ENCODE measurements at places on chromosomes 13 and 19.

GRCh38 chr19:20423381-20424197, 142.0 kb downstream of the ZNF737 start:
- no peak for DNase-seq

GRCh38 chr13:91896547-91896946, 498.1 kb downstream of the GPC5 start:
- no peak for DNase-seq

DNA sequence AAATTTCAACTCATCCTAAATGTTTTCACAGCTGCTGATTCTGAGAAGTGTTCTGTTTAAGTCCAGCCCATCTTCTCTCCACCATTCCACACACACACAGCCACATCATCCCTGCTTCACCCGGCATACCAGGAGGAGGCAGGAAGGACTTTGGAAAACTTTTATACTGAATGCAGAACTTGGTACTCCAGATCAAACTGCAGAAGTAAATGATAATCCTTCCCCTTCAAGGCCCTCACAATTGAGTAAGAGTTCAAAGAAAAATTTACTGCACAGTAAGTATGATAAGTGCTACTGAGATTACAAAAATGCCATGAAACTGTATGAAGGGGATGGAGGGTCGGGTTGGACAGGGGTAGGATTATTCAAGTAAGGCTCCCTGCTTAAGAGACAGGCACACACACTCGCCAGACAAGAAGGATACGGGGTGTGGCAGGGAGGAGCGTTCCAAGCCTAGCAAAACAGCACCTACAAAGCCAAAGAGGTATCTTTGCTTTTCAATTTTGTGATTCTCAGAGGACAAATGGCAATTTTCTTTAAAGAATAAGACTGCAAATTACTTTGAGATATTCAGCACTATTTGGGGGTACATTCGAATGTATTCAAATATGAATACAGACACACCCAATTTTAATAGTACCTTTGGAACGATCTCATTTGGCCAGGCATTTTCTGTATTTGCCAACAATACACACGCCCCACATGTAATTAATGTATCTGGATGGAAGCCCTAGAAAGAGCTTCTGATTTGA, 2.5 kb downstream of the USP12 start:
- no peak for DNase-seq

- no peak for DNase-seq
Measured at GRCh38 chr13:66262330-66262729, 967.8 kb downstream of the PCDH9 start.

DNA sequence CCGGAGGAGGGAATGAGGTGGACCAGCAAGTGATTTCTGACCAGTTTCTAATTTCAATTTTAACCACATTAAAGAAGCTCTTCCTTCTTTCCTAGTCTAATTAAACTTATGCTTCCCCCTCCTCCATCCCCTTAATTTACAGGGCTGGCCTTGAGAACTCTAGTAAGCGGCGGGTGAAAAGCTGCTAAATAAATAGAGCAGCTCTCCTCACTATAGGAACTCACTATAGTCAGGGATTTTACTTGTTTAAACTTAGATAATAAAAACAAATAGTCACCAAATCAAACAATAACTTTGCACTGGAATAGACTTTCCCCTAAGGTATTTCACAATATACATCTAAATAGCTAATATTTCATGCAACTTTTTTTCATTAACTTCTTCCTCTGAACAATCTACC, 1838.2 kb upstream of the PRR20A start:
- DNase-seq = no peak

GRCh38 chr13:97986835-97987234, 33.4 kb downstream of the IPO5 start:
- no peak for DNase-seq

- DNase-seq = no peak
Measured at GRCh38 chr19:19460258-19460731, 54.8 kb downstream of the GATAD2A start.

DNA sequence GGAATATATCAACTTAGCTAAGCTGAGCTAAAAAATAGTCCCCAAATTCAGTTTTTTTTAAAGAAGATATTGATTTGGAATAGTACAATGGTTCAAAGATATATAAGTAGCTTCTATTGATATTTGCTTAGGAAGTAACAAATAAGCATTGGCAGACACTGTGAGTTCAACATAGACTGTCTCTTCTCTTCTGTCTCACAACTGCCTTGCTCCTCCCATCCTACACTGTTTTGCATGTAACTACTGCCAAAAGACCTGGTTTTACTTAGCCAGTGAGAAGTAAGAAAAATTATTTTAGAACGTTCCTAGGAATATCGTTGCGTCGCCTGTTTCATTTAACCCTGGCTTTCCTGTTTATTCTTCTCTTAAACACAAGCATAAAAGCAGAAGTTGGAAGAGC, 859.0 kb upstream of the SPRY2 start:
- DNase-seq = no peak

GRCh38 chr13:47087241-47087640, 190.4 kb upstream of the HTR2A start:
- no peak for DNase-seq

GRCh38 chr19:46626446-46626845, 1.6 kb upstream of the PTGIR start:
- no peak for DNase-seq

- no peak for DNase-seq
Measured at GRCh38 chr13:75103976-75104375, 378.0 kb downstream of the TBC1D4 start.

- no peak for DNase-seq
Measured at GRCh38 chr19:12778905-12779161, 3.5 kb upstream of the HOOK2 start.

GRCh38 chr19:47210180-47210490, 20.9 kb downstream of the BBC3 start:
- DNase-seq = no peak

GRCh38 chr13:26601669-26602068, 44.2 kb downstream of the WASF3 start:
- DNase-seq = no peak

DNA sequence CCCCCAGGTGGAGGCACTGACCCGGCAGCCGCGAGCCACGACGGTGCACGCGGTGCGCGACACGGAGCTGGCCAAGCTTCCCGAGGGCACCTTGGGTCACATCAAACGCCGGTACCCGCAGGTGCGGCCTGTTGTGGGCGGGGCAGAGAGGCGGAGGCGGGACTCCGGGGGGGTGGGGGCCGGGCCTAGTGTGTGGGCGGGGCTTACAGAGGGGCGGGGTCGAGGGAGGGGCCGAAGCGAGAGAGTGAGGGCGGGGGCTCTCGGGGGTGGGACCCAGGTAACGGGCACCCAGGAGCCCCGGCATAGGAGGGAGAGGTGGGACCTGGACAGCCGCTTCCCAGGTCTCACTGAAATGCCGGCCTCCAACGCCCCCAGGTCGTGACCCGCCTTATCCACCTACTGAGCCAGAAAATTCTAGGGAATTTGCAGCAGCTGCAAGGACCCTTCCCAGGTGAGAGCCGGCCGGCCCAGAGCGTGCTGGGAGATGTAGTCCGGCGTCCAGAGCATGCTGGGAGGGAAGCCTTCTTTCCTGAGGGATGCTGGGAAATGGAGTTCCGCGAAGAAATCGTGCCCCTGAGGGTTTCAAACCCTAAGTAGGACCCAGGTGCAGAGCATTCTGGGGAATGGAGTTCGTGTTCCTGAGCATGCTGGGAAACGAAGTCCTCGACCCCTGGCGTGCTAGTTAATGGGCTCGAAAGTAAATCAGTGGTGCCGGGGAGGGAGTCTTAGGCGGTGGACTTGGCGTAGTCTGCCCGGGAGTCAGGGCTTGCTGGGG, 15.7 kb downstream of the PNPLA6 start:
- peak; percentile 93 for DNase-seq

- DNase-seq = no peak
Measured at GRCh38 chr13:97148894-97149293, 73.2 kb upstream of the MBNL2 start.

DNA sequence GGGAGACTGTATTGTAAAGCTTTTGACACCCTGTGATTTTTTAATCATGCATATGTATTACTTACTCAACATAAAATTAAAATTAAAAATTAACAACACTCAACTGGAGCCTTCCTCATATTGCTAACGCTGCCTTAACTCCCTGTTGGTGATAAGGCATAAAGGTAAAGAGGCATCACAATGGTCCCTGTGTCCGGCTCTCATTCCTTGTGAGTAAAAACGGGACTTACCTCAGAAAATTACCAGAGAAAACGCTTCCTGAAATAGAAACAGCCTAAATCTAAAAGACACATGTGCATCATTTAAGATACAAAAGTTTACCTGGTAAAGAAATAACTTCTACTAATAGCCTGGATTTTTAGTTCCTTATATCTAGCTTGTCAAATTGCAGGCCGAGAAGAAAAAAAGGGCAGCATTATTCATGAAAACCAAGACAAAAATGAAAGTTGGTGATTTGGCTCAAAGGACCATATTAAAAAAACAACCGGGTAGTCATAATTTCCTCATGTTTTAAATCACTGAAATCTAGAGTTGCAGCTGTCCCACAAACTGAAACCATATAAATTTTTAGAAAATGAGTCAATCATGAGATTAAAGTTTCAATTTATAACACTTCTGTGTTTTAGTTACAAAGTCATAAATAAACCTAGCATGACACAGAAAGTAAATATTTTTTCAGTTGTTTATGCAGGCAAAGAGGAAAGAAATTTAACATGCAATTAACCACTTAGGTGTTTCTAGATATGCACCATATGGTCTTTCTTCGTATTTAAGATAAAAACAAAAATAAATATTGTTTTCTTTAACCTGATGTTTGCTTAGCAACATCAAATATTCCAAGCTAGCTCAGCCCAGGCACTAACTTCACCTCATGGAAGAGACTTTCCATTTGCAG, 94.7 kb downstream of the MIPEP start:
- no peak for DNase-seq

DNA sequence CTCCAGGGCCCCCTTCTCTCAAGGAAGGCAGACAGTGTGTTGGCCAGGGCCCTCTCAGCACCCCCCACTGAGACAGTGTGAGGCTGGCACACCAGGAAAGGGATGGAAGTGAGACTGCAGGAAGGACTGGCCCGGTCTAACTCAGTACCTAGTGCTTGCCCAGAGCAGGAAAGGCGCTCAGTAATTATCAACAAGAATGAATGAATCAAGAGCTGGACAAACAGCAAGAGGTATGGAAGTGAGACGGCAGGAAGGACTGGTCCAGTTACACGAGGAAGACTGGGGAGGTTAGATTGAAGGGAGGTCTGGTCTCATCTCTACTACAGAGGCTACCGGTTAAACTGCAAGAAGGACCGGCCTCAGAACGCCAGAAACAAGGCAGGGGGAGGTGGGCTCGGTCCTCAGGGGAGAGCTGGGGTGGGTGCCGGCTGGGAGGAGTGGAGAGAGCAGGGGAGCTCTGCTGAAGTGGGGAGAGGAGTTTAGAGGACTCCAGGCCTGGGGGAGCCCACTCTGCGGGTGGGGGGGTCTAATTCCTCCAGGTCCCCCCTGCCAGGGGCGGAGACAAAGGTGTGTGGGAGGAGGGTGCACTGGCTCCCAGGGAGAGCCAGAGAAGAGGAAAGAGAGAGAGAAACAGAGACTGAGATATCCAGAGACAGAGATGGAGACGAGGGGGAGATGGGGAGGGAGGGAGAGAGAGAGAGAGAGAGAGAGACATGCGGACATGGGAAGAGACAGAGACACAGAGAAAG, 1.1 kb downstream of the SLC8A2 start:
- DNase-seq = no peak

DNA sequence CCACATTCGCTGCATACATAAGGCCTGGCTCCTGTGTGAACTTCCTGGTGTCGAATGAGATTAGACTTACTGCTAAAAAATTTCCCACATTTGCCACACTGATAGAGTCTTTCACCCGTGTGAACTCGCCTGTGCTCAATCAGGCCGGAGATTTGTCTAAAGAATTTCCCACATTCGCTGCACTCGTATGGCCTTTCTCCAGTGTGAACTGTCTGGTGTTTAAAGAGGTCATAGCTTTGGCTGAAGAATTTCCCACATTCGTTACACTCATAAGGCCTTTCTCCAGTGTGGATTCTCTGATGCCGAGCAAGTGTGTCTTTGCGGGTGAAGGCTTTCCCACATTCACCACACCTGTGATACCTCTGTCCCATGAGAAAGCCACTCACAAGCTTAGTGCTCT, 6.5 kb downstream of the ZNF671 start:
- DNase-seq = no peak

DNA sequence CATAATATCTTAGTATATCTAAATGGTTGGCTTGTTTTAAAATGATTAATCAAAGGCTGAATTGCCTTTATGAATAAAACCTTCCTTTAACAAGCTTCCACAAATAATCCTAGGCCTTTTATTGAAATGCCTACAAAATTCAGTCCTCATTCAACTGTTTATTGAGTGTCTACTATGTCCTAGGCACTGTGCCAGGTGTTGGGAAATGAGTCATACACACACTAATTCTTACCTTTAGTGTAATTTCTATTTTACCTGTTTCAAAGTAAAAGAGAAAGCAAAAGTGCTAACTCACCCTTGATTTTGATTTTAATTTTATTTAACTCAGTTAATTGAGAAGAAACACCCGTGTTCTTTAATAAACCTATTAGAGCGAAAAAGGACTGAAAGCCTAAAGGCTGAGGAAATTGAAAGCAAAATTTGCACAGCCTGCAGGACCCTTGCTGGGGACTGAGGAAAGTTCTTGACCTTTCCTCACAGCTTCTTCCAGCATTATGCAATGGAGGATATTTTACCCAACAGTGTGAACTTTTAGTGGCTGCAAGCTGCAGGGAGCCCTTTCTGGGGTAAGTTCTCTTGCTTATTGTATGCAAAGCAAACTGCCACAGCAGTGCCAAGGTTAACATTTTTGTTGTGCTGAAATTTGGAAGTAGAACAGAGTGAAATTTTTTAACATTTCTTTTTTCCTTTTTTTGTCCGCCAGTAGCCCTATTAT, 83.1 kb downstream of the B3GLCT start:
- DNase-seq = no peak

DNA sequence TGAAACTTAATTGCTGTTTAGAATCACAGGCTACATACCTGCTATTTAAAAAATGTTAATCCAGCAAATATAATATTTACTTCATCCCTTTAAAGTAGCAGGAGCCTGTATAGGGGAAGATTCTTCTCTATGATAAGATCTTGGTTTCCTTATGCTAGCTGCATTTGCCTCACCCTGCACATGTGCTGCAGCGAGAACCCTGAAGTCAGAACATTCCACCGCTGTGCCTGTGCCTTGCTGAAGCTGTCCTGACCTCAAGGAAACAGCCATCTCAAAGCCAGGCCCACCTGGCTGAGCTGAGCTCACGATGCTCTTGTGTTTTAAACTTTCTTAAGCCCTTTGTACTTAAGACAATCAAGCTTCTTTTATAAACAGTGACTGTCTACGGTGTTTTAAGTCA, 355.0 kb upstream of the PCDH20 start:
- DNase-seq = no peak

All from HEK293T (cell line).